ENCODE measurements at places on chromosomes 7 and 10.

- no peak for DNase-seq
These were observed 358.4 kb downstream of the SH2D4B start for GRCh38 chr10:80896076-80896475.

DNA sequence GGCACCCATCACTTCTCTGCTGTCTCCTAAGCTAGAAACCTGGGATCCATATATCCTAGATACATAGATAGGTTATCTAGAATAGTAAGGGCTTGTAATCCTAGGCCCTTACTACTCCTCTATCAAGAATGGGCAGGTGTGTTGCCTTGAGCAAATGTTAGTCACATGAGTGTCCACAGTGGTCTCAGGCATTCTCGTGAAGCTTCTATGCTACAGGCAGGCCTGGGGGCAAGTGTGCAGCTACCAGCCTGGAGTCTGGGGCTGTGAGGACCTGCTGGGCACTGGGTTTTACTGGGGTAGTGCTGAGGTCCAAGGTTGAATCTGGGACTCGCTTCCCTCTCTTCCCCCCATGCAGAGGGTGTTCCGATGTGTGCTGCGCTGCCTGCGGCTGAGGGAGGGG lies 91.4 kb downstream of the ABCC2 start:
- DNase-seq, result no peak

- no peak for DNase-seq
These were observed 44.2 kb downstream of the ZMIZ1 start for GRCh38 chr10:79112881-79113431.

DNA sequence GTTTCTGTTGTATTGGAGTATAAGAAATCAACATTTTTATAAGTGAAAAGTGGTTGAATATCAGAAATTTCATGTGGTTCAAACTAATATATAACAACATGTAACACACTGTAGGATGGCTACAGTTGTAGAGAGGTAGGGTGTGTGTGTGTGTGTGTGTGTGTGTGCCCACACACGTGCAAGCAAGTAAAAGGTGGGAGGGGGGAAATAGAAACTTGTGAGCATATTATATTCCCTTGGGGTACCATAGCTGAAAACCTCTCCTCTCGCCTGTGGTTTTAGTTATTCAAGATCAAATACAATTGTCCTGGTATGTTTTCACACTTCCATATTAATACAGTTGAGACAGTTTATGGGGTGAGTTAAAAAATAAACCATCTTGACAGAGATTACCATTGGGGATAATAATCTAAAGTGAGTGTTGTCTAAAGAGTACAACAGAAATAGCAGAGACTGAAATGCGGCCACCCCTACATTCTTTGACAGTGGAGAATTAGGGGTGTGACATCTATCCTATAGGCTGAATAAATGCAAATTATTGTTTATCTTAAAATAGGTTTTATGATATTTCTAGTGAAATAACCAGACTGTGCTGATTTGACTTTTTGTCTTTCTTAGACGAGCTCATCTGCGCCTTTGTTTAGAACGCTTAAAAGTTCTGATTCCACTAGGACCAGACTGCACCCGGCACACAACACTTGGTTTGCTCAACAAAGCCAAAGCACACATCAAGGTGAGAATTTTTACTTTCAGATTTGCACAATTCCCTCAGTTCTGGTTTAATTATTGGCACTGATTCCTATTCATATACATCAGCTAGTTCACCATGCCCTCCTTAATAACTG lies 25.9 kb downstream of the SMNDC1 start:
- peak; percentile 61 for DNase-seq

DNA sequence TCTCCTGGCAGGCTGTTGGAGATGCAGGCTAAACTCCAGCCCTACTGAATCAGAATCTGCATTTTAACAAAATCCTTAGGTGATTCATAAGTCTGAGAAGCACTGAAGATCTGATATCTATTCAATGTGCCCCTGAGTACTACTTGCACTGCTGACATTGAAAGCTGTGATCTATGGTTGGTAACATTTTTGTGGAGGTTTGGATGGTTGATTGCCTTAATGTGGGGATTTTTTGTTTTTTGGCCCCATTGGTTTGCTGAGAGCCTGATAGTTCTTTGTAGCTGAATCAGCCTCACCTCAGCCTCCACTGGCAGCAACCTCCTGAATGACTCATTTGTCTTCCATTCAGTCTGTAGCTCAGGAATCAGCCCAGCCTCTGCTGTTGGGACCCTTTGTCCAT lies 14.7 kb upstream of the LRRN3 start:
- DNase-seq, result no peak

DNA sequence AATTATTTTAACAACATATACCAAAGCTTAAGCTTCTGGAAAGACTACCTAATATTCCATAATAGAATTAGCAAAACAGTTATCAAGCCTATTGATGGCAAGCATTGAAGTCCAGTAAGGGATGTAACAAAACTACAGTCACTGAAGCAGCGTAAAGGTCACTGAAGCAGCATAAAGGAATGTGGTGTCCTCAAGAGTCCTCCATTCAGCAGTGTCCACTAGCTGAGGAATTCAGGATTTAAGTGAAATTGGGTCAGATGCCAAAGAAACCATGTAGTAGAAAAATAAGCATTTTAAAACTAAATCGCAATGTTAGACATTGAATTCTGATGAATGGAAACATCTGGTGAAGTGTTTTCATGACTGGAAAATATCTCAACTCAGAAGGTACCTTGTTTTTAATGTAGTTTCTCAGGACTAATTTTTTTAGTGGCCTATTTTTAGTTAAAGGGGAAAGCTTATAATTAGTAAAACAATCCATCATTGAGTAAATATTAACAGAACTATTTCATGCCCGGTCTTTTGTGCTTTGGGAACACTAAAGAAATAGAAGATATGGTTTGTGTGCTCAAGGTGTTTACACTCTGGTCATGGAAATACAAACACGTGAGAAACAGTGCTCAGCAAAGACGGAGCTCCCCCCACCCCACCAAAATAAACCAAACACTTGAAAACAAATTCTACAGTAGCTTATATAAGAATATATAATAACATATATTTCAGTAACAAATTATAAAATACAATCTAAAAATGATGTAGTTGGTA lies 121.4 kb downstream of the CDK14 start:
- DNase-seq, result no peak

DNA sequence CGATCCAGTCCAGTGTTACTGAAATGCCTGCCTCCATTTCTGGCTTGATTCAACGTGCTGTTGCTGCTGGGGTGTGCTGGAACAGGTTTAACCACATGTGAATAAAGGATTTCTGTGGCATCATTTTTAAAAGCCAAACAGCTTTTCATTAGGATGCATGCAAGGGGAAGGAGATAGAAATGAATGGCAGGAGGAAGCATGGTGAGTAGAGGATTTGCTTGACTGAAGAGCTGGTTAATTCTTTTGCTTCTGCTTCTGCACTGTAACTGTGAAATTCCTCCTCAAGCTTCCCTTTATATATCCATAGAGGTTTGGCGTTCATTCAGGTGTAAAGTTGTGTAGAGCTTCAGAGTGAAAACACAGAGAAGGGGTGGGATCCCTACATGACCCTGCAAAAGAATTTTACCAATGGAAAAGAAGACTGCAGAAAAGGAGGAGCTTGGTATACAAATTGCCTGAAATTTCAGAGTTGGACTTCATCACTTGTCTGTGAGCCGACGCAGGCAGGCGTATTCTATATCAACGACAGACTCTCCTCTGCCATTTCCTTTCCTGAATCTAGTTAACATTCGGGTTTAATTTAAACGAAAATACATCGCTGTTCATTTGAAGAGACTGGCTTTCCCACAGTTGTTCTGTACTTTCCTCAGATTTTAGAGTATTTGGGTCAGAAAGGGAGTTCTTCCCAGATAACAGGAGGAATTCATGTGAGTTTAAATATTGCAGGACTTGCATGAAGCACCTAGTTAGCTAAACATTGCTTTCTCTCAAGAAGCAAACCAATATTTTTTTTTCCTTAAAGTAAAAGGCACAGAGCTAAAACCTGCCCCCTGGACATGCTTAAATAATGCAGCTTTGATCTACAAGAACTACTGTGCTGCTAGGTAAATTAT lies at the start of gene SOSTDC1:
TSS of gene SOSTDC1 (minus strand) at position 270 of the 893 bp plus-strand sequence. CDS start at position 200, 70 bp downstream.
- DNase-seq, result no peak

DNA sequence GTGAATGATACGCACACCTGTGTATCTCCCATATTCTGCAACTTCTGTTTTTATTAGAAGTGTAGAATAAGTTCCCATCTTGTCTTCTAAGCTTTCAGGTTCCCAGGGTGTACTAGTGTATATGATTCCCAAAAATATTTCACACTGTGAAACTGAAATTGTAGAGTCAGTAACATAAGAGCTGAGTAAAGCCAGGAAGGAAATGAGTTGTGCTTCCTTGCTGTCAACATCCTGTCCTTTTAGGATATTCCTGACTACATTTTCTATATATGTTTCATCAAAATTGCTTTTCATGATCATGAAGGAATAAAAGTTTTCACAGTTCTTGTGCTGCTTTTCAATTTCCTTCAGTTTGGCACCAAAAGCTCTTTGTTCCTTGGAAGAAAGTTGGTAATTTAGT lies 15.2 kb downstream of the SAMD9L start:
- DNase-seq, result no peak

Measured in hypothalamus (tissue), 51 donors.